CD8-positive, alpha-beta memory T cell (primary cell): ENCODE measurements at places on chromosomes 16 and 17.

DNA sequence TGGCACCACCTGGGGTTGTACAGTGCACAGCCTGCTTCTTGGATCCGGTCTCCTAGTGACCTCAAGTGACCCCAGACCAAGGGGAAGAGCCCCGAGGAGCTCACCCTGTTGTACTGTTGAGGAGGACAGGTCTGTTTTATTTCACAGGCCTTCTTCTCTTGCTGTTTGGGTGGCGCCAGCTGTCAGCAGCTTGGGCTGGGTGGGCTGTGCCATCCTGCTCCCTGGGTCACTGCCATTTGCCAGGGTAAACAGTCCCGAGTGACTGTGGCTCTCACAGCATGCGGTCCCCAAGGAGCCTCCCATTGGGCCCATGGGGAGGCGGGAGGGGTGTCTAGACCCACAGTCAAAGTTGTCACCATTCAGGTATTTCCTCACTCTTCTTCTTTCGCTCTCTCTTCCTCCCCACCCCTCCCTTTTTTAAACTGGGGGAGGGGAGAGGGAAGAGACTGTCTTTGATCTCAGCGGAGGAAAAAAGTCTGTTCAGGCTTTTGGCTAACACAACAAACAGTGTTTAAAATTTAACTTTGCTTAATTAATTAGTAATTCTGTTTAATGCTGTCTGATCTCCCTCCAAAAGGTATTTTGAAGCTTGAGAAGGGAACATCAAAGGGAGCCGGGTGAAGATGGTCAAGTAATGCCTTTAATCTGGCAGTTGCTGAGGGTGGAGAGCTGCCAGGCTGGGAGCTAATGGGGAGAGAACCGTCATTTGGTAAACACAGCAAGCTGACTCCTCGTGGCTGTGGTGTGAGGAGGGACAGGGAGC, 64.0 kb downstream of the SNX20 start:
- no peak for DNase-seq

- DNase-seq, result no peak
These were observed 631 bp downstream of the TRAF7 start for GRCh38 chr16:2155977-2156848.

DNA sequence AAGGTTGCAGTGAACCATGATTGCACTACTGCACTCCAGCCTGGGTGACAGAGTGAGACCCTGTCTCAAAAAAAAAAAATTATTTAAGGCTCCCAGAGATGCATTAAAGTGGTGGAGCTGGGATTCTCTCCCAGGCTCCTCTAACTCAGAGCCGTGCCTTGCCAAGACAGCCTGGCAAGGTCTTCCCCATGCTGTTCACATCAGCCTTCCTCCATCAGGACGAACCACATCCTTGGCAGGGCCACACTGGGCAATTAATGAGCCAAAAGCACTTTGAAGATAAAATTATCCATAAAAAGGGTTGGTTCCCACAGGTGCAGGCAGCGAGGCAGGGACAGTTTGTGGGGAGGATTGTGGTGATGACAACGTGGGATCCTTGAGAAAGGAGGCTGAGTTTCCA, 19.8 kb upstream of the BBS2 start:
- DNase-seq, result no peak

DNA sequence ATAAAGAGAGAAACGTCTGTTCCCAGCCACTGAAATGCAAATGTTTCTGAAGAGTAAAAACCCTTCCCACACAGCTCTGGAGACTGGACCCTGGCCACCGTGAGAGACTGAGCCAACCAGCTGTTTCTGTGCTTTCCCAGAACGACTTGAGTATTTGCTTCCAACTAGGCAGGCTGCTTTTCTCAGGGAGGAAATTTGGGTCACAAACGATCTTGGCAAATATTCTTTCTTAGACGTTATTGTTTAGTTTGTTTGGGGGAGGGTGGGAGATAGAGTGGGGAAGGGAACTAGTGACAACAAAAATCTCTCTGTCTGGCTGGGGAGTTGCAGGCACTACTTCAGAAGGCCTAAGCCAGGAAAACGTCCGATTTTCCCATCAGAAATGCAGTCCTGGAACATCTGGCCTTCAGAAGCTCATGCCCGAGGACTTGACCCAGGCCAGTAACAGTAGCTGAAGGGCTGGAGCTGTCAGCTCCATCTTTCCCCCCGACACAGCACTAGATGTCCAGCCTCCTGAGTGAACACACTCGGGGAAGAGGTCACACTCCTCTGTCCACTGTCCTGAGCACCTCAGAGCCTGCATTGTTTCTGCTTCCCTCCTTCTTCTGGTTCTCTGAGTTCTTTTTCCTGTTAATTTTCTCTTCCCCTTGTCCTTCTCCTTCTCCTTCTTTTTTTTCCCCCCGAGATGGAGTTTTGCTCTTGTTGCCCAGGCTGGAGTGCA, 4.0 kb downstream of the CCDC92B start:
- no peak for DNase-seq

GRCh38 chr16:1474082-1474795, 589 bp downstream of the CLCN7 start:
- DNase-seq, result no peak

DNA sequence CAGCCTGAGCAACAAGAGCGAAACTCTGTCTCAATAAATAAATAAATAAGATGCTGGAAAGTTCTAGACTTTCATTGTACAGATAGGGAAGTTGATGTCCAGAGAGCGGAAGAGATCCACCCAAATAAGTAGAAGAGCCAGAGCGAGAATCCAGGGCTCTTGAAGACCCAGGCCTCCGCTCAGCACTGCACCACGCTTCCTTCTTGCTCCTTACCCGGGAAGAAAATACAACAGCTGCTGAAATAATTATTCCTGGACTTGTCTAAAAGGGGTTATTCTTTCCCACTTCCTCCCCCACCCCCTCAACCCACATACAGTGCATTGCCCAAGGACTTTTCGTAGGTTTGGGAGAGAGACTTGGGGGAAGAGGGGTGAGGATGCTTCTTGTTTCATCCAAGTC, 26.7 kb downstream of the CDK5RAP3 start:
- no peak for DNase-seq

DNA sequence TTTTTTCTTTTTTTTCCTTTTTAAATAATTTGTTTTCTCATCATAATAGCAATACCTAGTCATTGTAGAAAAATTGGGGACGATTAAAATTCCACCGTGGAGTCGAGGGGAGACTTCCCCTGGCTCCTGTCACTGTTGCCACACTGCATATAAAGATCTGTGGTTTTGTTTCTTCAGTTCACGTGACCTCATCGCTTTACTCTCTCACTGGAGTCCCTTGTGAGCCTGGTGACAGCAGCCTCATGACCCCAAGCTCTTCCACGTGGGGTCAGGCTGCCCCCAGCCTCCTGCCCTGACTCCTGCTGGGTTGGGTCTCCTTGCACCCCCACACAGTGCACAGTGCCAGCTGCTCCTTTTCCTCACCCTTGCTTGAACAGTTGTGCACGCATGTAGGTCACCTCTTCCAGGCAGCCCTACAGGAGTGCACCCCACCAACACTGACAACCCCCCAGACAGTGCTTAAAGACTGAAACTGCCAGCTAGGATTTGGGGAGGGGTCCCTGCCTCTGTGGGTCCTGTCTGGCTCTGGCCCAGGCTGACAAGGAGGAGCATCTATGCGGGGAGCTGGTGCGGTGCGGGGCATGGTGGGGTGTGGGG, 7.3 kb upstream of the METRNL start:
- no peak for DNase-seq

DNA sequence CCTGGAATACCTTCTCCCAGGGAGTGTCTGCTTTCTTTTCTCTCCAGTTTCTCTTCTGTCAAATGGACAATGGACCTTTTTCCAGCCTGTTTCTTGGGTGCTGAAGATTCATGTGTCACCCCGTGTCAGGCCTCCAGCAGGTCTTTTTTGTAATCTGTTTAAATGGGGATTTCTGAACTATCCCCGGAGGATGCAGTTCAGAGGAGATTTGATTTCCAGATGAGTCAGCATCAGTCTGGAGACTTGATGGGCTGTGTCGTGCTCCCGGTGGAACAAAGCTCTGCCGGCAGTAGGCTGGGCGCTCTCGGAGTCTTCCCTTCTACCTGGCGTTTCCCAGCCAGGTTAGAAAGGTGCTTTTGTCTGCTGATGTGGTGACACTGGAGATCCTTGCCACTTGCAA, 440.6 kb downstream of the HS3ST3B1 start:
- DNase-seq, result no peak
